ENCODE measurements at places on chromosomes 7 and 10. TPM values are rescaled to one million over a fixed set of nuclear protein-coding genes. Genes with fewer than 3 reads are reported as not detected.

PTPRN2 gene
- total RNA-seq = 0.85 TPM

DNA sequence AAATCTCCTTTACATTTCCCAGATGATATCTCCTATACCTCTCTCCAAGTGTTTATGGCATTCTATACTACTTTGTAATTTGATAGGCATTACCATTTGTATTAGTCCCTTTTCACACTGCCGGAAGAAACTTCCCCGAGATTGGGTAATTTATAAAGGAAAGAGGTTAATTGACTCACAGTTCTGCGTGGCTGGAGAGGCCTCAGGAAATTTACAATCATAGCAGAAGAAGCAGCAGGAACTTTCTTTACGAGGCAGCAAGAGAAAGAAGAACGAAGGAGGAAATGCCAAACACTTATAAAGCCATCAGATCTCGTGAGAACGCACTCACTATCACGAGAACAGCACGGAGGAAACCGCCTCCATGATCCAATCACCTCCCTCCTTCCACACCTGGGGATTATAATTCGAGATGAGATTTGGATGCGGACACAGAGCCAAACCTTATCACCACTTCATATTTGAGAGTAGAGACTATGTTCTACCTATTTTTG is 1194.6 kb downstream of the SORCS1 start:
- no peak for DNase-seq

SPDYE1 gene
- not detected for total RNA-seq

GRCh38 chr7:107889992-107890391 is 991 bp upstream of the DLD start:
- DNase-seq = no peak

DNA sequence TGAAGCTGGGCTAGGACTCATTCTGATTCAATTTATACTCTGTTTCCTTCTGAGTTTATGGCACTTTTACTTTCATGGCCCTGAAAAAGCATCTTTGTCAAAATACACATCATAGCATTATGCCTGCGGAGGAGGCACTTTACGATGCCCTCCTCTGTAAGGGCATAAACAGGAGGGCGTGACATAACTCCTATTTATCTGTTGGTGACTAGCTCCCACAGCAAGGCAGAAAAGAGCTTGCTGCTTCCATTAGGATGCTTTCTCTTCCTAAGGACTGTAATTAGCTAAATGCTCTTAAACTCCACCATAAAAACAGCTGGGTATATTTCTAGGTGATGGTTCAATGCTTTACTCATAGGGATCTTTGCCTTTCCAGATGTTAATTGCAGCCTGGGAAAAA is 315.2 kb upstream of the GHITM start:
- DNase-seq = no peak

DNA sequence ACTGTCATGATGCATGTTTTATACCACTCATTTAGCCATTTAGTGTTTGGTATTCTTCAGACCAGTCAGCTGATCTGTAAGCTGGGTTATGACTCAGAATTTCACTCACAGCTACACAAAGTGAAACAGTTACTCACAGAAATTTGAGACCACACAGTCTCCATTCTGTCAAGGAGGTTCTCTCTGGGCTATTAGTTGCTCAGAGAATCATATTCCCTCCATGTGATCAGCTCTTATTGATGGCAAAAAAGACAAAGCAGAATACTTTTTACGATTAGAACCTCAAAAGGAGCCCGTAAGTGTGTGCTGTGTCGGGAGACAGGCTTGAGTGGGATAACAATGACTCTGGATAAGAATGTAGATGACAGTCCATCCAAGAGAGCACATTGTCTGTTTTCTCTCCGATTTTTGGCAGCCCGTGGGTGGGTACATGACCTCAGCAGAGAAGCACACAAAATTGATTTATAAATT is 277.6 kb upstream of the SORCS1 start:
- DNase-seq = no peak

DNA sequence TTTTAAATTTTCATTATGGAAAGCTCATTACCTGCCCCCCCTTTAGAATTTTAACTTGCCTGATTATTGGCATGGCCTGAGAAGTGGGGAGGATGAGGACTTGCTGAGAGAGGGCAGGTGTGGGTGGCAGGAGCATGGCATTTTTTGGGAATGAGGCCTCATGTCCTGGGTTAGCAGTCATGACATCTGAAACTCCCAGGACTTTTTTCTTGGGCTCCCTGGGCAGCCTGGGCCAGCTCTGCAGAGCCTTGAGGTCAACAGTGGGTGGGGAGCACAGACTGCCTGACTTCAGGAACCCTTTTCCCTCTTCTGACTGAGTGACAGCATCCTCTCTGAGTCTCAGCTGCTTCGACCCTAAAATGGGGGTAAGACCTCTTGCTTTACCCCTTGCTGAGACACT is 46.3 kb downstream of the EEPD1 start:
- no peak for DNase-seq

DNA sequence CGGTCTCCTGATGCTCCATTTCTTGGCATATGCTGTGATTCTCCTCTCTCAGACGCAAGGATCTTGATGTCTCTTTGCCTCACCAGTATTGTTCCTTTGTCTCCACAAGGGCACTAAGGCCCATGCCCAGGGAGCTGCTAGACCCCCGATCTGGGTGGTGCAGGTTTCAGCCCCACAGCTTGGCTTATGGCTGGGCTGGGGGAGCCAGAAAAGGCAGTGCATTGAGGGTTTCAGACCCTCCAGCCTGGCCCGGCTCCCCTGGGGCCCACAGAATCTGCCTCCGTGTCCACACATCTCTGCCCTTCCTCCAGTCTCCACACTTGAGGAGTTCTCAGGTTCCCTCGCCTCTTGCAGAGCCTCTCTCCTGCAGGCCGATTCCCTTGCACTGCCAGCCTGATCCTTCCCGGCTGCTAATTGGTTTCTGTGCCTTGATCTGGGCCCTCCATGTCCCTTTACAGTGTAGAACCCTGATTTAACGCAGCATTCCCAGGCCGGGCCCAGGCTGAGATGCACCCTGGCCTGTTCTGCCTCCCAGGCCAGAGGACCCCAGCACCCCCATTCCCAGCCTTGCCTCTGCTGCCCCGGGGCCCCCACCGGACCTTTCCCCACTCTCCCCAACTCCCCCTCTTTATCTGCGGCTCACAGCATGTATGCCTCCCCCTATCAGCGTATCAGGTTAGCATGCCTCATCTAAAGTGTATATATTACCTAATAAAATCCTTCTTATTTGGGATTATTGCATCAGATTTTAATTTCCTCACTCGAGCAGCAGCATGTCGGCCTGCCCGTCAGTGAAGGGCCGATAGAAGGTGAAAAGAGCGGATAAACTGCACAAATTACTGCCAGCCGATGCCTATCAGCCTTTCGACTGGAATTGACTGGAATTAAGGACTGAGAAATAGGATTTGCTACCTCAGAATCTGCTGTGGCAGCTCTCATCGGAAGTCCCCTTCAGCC is 145.7 kb downstream of the C10orf105 start:
- DNase-seq = no peak

PPRC1 gene
- 13.3 TPM for total RNA-seq

DNA sequence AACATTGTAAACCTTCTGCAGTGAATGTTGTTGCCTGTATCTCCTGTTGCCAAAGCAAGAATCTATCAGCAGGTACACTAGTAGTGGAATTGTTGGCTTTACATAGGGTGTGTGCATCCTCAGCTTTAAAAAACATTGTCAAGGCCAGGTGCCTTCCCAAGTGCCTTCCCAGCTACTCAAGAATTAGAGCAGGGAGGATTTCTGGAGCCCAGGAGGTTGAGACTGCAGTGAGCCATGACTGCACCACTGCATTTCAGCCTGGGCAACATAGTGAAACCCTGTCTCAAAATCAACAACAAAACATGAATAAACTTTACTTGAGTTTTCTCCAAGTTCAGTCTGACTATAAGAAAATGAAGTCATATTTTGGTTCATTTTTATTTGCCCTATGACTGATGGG is 217.3 kb downstream of the CCSER2 start:
- no peak for DNase-seq

TRPV5 gene
- not detected for total RNA-seq
